ENCODE measurements at places on chromosomes 3 and 15.
A peak's percentile ranks its signal among the peaks of the same experiment; 100 is the strongest.

DNA sequence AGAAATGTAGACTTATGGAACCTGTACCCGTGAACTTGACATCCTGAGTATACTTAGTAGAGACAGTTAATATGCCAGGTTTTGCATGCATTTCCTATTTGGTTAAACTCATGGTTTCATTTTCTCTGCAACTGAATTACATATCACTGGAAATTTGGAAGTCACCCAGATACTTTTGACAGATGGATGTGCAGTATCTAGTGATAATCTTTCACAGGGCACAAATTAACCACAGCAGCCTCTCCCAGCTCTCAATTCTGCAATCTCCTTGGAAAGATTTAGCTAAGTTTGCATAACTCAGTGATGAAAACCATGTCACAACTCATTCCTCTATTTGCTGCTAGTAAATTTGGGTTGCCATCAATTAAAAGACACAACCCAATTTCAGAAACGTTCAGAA lies 162.3 kb upstream of the TPM1 start:
- DNase-seq, result no peak

- no peak for DNase-seq
Observed at GRCh38 chr15:54298396-54298795, 320.2 kb downstream of the UNC13C start.

DNA sequence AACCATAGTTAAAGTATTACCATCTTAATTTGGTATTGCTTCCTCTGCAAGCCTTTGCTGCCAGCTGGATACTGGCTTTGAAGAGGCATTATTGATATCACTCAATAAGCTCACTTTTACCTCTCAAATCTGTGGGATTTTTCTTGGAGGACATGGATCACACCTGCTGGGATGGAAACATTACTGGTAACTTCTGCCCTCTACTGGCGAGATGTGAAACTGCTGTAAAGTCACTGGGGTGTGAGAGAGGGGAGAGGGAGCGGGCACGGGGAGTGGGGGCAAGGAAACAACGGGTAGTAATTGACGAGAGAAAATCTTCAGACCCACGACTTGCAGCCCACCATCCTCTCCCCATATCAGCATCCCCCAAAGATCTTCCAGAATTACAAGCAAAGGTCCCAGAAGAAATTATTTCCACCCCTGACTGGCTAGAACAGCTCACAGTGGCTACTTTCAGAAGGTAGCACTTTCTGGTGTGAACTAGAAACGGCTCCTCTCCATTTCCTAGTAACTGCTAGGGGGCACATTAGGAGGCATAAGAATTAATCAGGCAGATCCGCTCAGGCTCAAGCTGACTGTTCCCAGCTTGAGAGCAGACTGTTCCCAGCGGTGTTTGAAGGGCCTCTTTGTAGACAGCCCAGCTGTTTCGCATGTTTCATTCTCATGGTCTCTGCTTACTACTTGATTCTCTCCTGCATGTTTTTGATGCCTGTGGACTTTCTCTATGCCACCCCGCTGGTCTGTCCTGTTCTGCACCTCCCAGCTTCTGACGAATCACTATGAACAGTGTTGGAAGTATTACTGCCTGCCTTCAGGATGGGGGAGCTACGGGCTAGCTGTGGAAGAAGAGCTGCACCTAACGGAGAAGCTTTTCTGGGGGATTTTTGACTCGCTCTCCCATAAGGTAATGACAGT lies 230.4 kb upstream of the CHRM5 start:
- DNase-seq, result peak; percentile 23

DNA sequence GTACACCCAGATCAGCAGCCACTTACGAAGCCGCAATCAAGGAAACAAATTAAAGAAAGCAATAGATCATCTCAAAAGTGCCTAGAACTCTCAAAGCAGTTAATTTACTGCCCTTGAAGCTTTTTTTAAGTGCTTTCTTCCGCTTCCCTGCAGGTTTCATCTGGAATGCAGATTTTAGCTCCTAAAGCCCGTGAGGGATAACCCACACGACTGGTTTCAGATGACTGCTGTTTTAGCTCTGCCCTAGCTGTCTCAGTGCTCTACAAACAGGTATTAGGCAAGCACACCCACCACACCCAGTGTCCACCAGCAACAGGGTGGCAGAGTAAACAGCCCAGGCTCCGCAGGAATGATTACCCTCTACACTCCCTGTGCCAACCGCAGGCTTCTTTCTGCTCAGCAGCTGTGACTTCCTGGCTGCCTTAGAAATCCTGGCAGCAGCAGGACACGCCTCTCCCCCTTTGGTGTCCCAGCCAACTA lies 126.0 kb downstream of the FMN1 start:
- DNase-seq, result no peak

- no peak for DNase-seq
Observed at GRCh38 chr15:87965304-87965703, 291.2 kb downstream of the NTRK3 start.

DNA sequence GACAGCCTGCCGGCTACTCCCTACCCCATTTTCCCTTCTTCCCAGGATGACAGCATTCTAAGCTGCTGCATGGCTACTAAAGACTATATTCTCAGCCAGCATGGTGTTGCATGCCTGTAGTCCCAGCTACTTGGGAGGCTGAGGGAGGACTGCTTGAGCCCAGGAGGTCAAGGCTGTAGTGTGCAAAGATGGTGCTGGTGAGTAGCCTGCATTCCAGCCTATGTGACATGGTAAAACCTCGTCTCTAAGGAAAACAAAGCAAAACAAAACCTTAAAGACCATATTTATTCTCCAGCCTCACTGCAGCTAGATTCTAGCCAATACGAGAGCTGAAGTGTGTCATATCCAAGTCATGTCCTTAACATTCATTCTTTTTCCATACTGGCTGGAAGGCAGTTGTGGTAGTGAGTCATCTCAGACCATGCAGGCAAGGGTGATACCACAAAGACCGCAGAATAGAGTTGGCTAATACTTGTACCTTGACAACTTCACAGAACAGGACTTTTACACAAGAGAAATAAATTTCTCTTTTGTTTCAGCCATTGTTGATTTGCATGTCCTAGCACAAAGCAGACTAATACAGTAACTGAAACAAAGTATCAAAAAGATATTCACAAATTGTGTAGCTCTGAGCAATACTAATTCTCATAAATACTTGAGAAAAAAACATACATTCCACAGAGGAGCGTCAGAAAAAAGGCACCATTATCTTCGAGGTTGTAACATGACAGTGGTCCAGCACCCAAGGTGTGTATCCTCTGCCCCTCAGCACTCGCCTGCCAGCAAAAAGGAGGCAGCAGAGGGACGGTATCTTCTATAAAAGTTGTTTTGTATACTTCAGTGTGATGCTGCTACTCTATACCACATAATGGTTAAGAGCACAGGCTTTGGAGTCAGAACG lies 14.8 kb downstream of the PBRM1 start:
- peak; percentile 47 for DNase-seq

GRCh38 chr3:113140876-113141275 lies 70.5 kb upstream of the BOC start:
- no peak for DNase-seq

DNA sequence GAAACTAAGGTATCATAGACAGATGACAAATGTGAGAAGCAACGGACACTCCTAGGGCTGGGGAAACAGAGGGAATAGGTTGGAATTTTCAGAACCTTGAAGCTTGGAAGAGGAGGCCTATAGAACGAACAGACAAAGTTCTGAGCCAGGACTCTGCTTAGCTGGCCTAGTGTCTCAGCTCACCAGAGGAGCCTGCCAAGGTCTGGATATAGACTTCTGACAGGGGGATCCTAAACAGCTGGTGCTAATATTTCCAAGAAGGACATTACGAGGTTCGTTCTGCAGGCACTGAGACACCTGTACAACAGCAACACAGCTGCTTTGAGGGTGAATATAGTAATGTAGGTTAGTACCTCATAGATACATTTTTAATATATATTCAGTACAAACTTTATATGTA lies 266.3 kb downstream of the CHL1 start:
- no peak for DNase-seq

DNA sequence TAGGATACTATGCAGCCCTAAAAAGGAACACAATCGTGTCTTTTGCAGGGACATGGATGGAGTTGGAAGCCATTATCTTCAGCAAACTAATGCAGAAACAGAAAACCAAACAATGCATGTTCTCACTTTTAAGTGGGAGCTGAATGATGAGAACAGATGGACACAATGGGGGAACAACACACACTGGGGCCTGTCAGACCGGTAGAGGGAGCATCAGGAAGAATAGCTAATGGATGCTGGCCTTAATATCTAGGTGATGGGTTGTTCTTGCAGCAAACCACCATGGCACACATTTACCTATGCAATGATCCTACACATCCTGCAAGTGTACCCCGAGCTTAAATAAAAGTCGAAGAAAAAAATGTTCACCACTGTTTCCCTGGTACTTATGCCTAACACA lies 17.5 kb downstream of the SENP7 start:
- no peak for DNase-seq

DNA sequence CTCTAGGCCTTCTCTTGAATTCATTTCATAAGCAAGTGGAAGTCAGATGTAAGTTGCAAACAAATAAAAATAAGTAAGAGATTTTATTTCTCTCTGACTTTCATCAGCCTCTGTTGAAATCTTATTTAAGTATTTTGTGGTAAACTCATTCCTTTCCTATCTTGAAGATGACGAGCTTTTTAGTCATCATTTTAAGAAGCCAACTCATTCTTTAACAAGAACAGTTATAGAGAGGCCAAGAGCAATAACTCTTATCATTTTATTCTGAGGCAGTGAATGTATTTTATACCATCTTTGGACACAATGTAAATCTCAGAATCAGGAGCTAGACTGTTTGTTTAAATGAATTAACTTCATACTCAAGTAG lies 147.5 kb upstream of the MBNL1 start:
- no peak for DNase-seq

DNA sequence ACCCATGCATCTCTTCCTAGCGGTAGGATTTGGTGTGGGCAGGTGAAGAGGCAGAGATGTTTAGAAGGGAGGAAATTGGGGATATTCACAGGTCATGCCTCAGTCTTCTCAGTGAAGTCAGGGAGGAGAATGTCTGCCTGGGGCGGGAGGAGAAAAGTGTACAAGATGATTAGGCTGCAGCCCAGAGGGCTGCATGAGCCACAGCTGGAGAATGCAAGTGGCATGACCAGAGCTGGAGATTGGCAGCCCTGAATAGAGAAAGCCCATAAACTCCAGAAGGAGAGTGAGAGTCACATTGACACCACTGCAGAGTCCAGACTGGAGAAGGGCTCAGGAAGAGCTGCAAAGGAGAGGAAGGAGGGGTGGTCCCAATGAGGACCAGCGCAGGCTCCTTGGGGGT lies 22.6 kb downstream of the PDHB start:
- no peak for DNase-seq

GRCh38 chr3:177571271-177571943 lies 374.1 kb upstream of the TBL1XR1 start:
- DNase-seq, result no peak

DNA sequence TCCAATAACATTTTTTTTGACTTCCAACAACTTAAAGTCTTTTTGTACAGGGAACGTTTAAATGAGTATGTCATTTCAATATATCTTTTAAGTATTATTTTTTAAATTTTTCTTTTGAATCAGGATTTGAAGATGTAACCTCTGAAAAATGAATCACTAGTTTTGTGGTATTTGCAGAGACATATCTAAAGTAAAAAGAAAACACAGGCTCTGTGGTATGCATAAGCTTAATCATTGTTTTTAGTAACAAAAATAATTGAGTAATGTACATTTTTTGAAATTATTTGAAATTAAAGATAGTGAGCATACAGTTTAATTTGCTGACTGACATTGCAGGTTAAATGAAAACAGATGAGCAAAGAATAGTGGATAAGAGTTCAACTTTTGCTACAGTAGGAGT lies 531.3 kb downstream of the ROBO1 start:
- DNase-seq, result no peak

DNA sequence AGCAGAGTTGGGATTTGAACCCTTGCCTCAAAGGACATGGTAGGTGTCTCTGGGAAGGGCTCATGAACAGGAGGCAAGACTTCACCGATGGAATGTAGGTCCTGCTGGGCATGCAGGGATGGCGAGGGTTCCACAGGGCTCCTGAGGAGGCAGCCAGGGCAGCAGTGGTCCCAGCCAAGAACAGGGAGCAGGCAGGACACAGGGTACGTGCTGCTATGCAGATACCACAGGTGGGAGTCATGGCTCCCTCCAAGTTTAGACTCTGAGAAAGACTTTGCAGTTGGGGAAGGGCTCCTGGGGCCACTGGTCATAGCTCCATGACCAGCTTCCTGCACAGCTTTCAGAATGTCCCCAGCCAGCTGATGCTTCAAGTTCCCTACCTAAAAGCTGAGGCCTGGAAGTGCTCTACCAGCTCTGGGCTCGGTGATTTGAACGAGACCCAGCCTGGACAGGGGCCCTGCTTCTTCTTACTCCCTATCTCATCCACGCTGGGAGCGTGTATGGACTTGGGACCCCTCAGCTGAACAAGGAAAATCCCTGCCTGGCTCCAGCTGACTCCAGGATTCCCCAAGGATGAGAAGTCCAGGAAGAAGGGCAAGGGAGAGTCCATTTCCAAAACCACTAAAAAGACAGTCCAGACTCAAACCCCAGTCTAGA lies 747 bp downstream of the MYL3 start:
- DNase-seq, result no peak
